Cerebellar nuclear complex (tissue), 1 donor: ENCODE measurements at places on chromosomes 2 and 18.

GRCh38 chr2:147829106-147829505 is 15.7 kb upstream of the ACVR2A start:
- no peak for DNase-seq

DNA sequence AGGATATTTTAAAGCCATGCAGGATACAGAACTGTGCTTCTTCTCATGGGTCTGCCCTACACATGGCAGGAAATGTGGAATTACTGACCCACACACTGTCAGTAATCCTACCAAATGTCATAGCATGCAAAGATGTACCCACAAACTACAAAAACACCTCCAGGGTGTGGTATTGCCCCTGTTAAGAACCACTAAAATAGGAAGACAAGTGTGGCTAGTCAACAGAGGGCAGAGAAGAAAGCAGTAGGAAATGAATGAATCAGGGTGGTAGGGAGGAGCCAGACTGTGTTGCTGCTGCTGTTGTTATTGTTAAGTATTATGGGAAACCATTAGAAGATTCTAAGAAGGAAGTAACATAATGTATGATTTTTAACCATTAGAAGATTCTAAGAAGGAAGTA is 556.7 kb upstream of the ACVR2A start:
- no peak for DNase-seq

DNA sequence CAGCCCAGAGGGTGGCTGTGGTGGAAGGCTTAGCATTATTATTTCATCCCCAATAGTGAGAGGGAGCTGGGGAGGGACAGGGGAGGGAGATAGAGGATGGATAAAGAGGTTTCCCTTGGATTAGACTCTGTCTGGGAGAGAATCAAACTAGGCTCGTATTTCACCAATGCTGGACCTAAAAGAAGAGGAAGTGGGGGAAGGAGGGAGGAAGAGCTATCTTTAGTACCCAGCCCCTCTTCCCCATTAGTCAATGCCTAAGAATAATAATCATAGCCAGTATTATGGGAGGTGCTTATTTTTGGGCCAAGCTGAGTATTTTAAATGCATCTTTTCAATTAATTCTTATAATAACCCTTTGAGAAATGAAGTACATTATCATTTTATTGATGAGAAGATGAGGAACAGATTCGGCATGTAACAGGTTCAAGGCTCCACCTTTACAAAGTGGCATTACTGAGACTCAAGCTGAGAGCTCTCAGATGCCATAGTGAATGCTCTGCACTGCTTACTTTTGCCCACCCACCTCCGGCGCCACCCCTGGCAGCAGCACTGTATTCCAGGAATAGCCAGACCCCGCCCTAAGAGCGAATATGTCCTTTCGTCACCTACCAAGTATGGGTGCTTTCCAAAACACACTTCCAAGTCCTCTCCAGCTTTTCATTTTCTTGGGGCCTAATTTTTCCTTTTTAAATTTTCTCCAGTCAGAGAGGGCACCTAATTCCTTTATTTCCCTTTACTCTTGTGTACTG is 21.0 kb downstream of the PAX8 start:
- DNase-seq: no peak

DNA sequence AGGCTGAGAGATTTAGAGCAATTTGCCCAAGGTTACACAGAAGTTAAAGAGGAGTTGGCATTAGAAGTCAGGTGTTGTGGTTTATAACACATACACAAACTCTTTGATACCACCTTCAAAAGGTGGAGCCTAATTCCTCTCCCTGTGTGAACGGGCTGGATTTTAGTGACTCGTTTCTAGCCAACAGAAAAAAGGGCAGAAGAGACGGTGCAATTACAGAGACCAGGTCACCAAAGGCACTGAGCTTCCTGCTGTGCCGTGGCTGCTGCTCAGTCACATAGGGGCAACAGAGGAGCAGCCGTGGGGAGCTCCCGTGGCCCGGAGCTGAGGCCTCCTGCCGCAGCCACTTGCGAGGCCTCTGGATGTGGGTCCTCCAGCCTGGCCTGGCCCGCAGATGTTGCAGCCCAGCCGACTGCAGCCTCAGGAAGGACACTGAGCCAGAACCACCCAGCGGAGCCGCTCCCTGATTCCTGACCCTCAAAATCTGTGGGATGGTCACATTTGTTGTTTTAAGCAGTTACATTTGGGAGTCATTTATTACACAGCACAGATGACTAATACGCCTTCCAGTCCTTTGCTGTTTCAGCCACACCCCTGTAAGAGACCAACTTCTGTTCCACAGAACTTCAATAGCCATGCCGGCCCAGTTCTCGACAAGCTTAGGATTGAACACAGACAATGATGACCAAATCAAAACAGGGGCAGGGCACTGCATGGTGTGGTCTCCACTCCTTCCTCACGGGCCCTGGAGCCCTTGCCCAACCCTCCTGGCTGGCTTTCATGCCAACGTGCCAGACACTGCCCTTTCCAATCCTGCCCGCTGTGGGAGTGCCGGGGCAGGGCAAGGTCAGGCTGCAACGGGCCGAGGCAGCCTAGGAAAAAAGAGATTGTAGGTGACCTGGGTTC is 17.1 kb downstream of the EDAR start:
- no peak for DNase-seq

GRCh38 chr18:69031571-69031970 is 233.7 kb downstream of the CCDC102B start:
- peak; percentile 30 for DNase-seq

GRCh38 chr2:86519349-86519748 is 43.9 kb downstream of the CHMP3 start:
- DNase-seq: no peak

DNA sequence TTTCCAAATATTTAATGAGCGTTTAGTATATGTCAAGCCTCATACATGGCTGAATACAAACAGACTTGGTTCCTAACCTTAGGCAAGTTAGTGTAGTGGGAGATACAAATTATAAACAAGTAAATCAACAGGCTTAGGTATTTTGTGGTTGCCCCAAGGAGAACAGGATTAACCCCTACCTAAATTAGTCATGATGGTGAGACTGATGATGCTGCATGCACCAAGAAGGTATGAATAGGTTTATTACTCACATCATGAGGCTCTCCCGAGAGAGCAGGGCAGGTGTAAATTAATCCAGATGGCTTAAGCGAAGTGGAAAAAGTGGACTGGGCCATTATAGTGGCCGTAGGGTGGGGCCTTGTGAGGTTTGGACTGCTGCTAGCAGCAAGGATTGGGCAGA is 118.1 kb upstream of the GCFC2 start:
- no peak for DNase-seq

DNA sequence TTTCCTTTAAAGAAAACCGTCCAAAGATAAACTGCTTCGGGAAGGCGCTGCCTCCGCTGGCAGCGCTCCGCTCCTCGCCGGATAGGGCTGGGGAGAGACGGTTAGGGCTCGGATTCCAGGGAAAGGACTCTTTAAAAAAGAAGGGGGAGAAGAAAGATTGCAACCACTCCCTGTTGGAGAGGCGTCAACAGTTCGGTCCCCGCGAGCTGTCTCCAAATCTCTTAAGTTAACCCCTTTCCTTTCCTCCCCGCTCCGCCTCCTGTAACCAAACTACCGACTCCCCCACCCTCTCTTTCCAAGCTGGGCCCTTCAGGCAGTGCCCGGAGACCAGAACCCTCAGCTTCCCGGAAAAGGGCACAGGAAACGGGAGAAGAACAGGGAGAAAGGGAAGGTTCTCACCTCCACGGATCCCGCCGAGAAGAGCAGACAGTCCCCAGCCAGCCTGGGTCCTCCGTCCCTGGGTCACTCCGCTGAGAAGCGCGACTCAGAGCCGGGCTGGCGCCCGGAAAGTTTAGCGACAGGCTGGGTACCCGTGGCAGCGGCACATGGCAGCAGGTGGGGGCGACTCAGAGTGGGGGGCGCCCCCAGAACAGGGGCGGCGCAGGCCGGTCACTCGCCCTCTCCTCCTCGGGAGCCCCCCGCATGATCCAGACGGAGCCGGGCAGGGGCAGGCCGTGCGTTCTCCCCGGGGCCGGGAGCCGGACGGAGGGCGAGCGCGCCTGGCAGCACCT is 675 bp downstream of the FZD5 start:
- no peak for DNase-seq

- no peak for DNase-seq
Measured at GRCh38 chr2:128505575-128506526, 187.2 kb upstream of the HS6ST1 start.

GRCh38 chr2:159905926-159906714 is 108.1 kb upstream of the CD302 start:
- DNase-seq: no peak

GRCh38 chr2:60547841-60548240 is 5.6 kb downstream of the BCL11A start:
- DNase-seq: no peak

GRCh38 chr2:237649541-237650454 is 22.4 kb downstream of the LRRFIP1 start:
- DNase-seq: no peak

GRCh38 chr2:144505245-144505831 is 14.6 kb downstream of the ZEB2 start:
- DNase-seq: no peak

DNA sequence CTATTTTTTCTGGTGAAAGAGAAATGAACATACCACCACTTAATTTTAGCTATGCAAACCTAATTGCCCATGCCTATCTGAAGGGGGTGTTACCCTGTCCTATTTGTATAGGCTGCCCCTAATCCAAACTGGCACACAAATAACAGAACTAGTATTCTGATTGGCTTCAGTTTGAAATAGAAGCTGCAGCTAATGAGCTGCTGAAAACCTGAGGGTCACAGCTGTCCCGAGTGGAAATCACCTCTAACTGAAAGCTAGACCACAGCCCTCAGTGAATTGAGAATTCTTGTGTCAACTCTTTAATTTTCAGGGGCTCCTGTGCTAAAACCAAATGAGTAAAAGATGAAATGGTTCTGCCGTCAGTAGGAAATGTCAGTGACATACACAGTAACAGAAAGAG is 28.7 kb downstream of the CCDC141 start:
- DNase-seq: no peak

- DNase-seq: no peak
Measured at GRCh38 chr2:1088192-1088860, 137.7 kb downstream of the SNTG2 start.

- no peak for DNase-seq
Measured at GRCh38 chr2:98034745-98035144, 39.0 kb upstream of the TMEM131 start.

- no peak for DNase-seq
Measured at GRCh38 chr2:198753101-198753500, 704.6 kb downstream of the SATB2 start.

GRCh38 chr2:1819419-1819818 is 75.1 kb upstream of the PXDN start:
- DNase-seq: no peak

GRCh38 chr18:62499263-62499650 is 23.6 kb upstream of the ZCCHC2 start:
- DNase-seq: no peak

GRCh38 chr2:215358312-215358845 is 46.5 kb downstream of the ATIC start:
- DNase-seq: no peak

- DNase-seq: no peak
Measured at GRCh38 chr2:233193738-233194137, 57.7 kb upstream of the ATG16L1 start.

GRCh38 chr18:77400561-77400960 is 150.9 kb downstream of the GALR1 start:
- DNase-seq: no peak

GRCh38 chr18:59960272-59960671 is 60.5 kb downstream of the PMAIP1 start:
- no peak for DNase-seq

DNA sequence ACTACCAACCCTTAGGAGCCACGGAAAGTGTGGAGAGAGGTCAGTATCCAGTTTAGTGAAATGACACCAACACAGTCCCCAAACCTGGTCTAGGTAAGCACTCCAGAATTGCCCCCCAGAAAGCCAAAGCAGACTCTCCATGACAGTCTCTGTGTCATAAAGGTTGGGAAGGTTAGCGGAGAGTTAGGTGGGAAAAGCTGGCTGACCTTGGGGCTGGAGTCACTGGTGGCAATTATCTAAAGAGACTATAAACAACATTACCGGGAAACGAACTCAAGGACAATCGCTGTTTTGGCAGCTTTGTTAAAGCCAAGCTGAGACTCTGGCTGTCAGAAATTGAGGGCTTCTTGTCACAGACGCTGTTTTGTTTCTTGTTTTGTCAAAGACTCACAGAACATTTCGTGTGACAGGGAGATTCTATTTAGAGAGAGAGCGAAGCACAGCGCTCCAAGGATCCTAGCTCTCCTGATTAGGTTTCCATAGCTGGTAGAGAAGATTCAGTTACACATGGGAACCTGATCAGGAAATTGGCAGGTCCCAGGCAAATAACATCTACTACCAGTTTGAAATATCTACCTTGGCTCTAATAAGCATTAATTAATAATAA is 111.3 kb downstream of the LNPK start:
- DNase-seq: no peak

DNA sequence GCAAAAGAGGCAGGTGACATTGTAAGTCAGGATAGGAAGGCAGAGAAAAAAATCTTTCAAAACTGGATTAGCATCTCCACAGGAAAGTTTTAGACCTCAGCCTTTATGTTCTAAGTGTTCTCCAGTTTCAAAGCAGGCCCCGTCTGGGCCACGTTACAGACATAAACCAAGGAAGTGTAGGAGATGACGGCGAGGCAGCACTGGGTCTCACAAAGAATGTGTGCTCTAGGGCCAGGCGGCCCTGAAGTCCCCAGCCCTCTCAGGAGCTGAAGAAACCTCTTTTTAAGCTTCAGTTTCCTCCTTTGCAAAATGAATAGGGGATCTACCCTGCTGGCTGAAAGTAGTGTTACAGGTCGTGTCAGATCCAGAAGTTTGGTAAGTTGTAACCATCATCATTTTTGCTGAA is 81.7 kb downstream of the SPRED2 start:
- no peak for DNase-seq

DNA sequence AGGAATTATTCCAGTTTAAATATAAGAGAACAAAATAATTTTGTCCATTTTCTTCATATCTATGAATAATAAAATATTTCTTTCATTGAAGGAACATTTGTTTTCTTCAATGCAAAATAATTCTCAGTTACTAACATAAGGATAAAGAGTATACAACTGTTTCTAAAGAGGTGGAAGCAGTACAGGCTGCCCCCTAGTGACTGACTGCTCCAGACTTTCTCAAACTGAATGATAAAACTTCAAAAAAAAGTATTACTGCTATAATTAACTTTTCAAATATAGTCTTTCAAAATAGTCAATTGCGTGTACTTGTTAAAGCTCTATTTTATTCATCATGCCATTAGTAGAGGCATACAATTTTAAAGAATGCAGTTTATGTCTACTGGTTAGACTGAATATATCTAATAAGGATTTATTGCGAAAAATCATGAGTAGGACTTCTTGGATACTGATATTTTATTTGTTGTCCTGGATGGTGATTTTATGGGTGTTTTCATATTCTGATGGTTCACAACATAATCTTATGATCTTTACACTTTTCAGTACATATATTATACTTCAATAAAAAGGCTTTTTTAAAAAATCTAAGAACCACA is 100.1 kb downstream of the WDPCP start:
- no peak for DNase-seq

DNA sequence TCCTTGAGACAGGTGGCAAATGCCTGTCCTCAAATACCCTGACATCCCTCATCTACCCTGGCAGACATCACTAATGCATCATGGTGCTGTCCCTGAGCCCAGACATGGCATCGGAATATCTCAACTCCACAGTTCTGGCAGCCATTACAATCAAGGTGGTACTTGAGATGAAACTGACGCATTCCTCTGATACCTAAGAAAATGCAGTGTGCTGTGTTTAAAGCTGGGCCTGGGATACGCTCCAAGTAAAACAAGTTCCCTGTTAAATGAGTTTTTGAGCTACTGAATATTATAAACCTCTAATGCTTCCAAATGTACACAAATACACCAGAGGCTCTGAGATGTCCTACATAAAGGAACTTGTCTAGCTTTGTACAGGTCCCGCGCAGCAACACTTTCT is 29.8 kb downstream of the POLR1A start:
- DNase-seq: no peak

GRCh38 chr2:30155202-30155601 is 8.4 kb downstream of the YPEL5 start:
- DNase-seq: no peak
